ENCODE measurements at places on chromosomes 13 and 19. TPM values are rescaled to one million over a fixed set of nuclear protein-coding genes. Genes with fewer than 3 reads are reported as not detected.

GRCh38 chr13:44188257-44188656, 185.4 kb upstream of the SERP2 start:
- DNase-seq, result no peak

The LRRC25 gene
- polyA plus RNA-seq, result not detected

DNA sequence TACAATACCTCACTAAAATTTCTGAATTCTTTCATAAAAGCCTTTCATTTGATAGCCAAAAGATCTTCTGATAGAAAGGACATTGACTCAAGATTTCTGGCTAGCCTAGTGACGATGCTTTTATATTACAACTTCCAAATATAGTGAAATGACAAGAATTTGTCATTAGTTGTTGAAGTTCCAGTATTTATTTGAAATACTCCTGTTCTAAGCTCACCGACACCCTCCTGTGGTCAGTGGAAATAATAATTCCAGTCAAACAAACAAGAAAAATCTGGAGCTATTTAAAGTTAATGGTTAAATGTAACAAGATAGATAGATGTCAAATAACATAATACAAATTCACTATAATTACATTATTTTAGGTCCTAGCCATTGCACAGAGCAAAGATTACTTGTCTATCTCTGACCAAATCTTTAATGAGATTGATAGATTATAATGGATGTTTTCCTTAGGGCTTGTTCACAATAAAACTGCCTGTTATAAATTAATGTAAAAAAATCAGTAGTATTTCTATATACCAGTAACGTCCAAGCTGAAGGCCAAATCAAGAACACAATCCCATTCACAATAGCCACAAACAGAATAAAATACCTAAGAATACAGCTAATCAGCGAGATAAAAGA, 195.5 kb downstream of the RGCC start:
- DNase-seq, result peak; percentile 60

GRCh38 chr13:59843040-59843439, 320.7 kb downstream of the DIAPH3 start:
- no peak for DNase-seq

The TMEM255B gene
- 14.8 TPM for polyA plus RNA-seq

GRCh38 chr19:46603195-46603637, 2.1 kb downstream of the CALM3 start:
- peak; percentile 40 for DNase-seq

- no peak for DNase-seq
These were observed 10.6 kb downstream of the RFC3 start for GRCh38 chr13:33828431-33829129.

- no peak for DNase-seq
These were observed 1.3 kb upstream of the CD22 start for GRCh38 chr19:35327642-35328041.

GRCh38 chr19:369876-370275, 25.3 kb upstream of the MIER2 start:
- no peak for DNase-seq

DNA sequence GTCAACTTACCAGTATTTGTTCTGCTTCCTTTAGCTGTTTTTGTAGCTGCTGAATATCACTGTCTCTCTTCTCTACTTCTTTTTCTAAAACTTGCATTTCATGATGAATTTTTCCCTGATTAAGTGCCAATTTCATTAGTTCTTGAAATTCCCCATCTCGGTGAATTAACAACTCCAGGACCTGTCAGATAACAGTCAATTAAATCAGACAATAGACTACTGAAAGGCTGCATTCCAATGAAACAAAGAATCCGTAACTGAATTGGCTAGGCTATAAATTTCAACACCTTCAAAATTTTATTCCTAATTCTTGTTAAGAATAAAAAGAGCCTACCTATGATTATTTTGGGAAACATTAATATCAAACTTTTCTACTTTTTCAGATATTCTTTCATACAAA, 8.6 kb downstream of the MED4 start:
- DNase-seq, result no peak

The FAM83E gene
- not detected for polyA plus RNA-seq

DNA sequence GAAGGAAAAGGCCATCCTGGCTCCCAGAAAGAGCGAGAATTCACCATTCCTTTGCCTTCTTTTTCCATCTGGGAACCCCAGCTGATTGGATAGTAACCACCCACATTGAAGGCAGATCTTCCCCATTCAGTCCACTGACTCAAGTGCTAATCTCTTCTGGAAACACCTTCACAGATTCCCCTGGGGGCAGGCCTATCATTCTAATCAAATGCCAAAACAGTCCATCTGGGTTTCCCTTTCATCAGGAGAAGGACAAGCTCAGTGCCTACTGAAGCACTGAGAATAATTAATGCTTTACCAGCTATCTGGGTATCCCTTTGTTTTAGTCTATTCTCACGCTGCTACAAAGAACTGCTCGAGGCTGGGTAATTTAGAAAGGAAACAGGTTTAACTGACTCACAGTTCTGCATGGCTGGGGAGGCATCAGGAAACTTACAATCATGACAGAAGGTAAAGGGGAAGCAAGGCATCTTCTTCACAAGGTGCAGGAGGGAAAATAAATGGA, 293.2 kb downstream of the ENOX1 start:
- DNase-seq, result no peak

- peak; percentile 93 for DNase-seq
These were observed at the start of gene CCDC106 for GRCh38 chr19:55647732-55648584. Gene CCDC106, plus strand, starts transcription at chr19:55648212. Its CDS starts 835 bp downstream, at chr19:55649047.

The ZNF880 gene
- polyA plus RNA-seq, result 27.8 TPM

The ZSCAN1 gene
- not detected for polyA plus RNA-seq

GRCh38 chr13:66071608-66072007, 1158.5 kb downstream of the PCDH9 start:
- DNase-seq, result no peak

The CUL4A gene
- polyA plus RNA-seq, result 44.5 TPM

DNA sequence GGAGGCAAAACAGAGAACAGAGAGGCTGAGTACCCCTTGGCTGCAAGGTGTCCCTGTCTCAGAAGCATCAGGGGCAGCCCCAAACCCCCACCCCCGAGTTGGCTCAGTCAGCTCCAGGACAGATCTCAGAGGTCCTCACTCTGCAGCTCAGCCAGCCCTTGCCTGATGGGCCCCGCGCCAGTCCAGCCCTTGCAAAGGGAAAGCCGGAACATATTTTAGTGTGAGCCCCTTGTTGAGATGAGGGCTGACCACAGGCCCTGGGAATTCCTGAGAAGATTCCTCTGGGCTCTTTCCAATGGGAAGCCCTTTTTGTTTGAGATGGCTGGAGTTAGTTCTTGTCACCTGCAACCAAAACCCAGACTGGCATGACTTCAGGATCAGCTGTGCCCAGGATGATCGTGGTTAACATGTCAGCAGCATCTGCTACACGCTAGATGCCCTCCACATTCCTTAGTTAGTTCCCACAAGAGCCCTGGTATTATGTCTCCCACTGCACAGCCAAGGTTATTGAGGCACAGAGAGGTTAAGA, 33.9 kb upstream of the CCNE1 start:
- no peak for DNase-seq

The GJB2 gene
- not detected for polyA plus RNA-seq

- no peak for DNase-seq
These were observed 130.9 kb upstream of the SPACA7 start for GRCh38 chr13:112245179-112245724.

- peak; percentile 72 for DNase-seq
These were observed 286.1 kb downstream of the IRS2 start for GRCh38 chr13:109500146-109500773.
